Kasumi-1 (cell line): ENCODE measurements at places on chromosomes 1 and 21.
A peak's percentile ranks its signal among the peaks of the same experiment; 100 is the strongest.

DNA sequence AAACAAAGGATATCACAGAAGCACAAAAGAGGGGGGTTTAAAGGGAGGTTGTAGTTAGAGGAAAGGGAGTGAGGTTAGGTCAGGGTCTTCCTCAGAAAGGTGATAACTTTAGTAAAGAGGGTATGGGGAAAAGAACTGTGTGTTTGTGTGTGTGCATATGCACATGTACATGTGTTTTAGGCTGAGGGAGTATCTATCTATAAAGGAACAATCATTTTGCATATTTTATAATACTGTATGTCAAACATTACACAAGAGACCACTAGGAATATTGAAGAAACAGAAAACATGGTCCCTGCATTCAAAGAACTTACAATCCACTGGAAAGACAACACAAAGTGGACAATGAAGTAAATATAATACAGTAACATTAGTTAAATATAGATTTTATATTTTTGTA lies 132.2 kb downstream of the ACBD6 start:
- no peak for DNase-seq

DNA sequence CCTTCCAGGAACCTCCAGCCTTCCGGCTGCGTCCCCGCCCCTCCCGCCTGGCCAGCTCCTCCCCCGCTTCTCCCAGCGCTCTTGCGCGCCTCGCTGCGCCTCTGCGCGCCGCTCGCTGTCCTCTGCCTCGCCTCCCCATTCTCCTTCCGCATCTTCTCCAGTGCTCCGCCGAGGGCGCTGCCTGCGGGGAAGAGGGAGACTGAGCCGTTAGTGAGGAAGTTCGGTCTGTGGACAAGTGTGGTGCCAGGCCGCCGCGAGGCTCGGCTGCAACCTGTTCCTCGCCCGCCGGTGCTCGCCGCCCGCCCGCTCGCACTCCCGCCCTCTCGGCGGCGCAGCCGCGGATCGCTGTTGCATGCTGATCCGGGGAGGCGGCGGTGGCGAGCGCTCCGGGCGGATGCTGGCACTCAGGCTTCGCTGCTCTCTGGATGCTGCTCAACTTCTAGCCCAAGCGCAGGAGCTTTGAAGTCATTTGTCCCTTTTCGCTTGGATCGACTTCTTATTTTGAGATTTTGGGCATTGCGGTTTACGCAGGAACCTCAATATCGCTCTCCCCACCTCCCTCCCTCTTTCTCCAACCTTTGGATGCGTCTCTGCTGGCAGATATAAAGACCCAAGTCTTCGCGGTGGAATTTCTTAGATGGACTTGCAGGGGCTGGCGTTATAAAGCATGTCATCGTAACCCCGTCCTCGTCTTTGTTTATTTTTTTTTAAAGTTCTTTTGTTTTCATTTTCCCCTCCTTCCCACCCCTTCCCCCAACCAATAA lies 614 bp upstream of the CACNA1E start:
- DNase-seq = no peak

- no peak for DNase-seq
Observed at GRCh38 chr1:202857136-202857610, 31.8 kb downstream of the RABIF start.

- DNase-seq = peak; percentile 61
Observed at GRCh38 chr21:31665397-31665796, 5.9 kb downstream of the SOD1 start.

- DNase-seq = no peak
Observed at GRCh38 chr1:27343639-27344025, 1.8 kb downstream of the SYTL1 start.

DNA sequence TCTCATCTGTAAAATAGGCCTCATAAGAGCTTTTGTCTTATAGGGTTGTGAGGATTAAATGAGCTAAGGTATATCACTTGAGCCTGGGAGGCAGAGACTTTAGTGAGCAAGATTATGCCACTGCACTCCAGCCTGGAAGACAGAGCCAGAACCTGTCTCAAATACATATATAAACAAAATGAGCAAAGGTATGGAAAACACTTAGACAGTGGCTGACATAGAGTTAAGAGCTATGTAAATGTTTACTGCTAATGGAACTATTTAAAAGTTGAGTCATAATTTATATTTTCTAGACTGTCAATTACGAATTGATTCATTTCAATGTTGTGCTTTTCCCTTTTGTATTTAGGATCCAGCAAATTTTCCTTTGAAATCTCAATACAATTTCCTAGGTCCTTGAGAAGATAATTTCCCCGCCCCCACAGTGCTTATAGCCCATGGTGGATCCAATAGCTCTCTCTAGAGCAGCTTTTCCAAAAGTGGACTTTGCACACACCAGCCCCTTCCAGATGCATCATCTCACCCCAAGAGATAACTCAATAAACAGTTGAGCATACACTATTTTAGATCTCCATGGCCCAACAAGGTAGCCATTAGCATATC lies 21.8 kb upstream of the RUNX3 start:
- DNase-seq = no peak

- no peak for DNase-seq
Observed at GRCh38 chr1:216531263-216532239, 108.3 kb upstream of the USH2A start.
